ENCODE measurements at places on chromosomes 6 and 20.

- DNase-seq: no peak
Observed at GRCh38 chr6:42933205-42933604, 3.9 kb downstream of the CNPY3 start.

- no peak for DNase-seq
Observed at GRCh38 chr6:139879823-139880356, 505.4 kb upstream of the CITED2 start.

- no peak for DNase-seq
Observed at GRCh38 chr6:151130329-151130728, 109.4 kb upstream of the AKAP12 start.

GRCh38 chr6:31940256-31940664 lies 5.6 kb upstream of the CFB start:
- DNase-seq: no peak

- peak; percentile 18 for DNase-seq
Observed at GRCh38 chr6:134373282-134373922, 55.5 kb upstream of the SGK1 start.

GRCh38 chr6:56953597-56954402 lies 1.1 kb upstream of the BEND6 start:
- DNase-seq: no peak

GRCh38 chr20:47776639-47777038 lies 8.6 kb downstream of the SULF2 start:
- DNase-seq: no peak

DNA sequence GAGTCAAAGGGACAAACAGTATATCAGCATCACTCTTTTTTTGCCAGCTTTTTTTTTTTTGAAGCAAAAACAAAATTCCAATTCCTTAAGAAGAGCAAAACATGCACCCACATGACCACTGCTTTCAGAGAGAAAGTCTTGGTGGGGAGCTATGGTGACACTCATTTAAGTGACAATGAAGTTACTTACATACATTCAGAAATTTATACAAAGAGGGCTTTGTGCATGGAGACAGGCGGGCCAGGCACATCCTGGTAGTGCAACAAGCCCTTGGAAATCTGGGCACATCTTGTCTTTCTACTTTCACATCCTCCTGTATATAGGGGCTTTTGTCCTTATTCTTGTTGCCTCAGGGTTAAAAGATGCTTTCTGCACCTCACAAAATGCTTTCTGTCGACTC lies 55.9 kb downstream of the IL22RA2 start:
- no peak for DNase-seq

DNA sequence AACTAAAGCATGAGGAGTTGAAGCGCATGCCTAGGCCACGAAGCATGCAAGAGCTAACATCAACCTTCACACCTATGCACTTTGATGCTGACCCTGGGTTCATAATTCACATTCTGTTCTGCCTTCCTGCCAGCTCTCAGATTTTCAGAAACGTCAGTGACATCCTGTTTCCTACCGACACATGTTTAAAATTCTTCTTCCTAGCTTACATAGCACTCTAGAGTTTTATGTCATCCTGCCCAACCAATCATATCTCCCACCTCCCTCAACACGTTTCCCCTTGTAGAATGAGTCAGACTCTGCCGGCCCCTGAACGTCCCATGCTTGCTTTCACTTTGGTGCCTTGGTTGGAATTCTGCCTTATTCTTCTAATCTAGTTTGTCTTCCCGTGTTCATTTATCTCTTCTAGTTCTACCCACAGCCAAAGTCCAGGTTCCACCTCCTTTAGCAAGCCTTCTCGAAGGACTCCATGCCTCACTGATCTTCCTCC lies 97.2 kb upstream of the MAP7 start:
- peak; percentile 88 for DNase-seq

Data from ACHN (cell line).